ENCODE measurements at places on chromosomes 3 and 15.

- DNase-seq: no peak
Observed at GRCh38 chr15:69979783-69980182, 117.9 kb downstream of the TLE3 start.

GRCh38 chr3:25455441-25456132 is 27.5 kb downstream of the RARB start:
- no peak for DNase-seq

DNA sequence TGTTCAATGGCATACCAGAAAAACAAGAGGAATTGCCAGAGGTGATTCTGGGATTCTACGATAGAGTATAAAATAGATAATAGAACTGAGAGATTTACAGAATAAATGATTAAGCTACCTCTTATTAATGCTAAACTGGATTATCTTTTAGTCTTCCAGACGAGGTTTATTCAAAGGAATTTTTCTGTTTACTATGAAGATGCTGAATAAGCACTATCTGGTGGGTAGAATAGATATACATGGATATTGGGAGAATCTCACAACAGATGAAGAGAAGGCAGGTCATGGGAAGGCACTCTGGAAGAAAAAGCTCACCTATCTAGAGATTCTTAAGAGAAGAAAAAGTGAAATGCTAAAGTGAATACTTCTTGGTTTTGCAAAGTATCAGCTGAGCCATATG is 11.2 kb downstream of the CIP2A start:
- no peak for DNase-seq

DNA sequence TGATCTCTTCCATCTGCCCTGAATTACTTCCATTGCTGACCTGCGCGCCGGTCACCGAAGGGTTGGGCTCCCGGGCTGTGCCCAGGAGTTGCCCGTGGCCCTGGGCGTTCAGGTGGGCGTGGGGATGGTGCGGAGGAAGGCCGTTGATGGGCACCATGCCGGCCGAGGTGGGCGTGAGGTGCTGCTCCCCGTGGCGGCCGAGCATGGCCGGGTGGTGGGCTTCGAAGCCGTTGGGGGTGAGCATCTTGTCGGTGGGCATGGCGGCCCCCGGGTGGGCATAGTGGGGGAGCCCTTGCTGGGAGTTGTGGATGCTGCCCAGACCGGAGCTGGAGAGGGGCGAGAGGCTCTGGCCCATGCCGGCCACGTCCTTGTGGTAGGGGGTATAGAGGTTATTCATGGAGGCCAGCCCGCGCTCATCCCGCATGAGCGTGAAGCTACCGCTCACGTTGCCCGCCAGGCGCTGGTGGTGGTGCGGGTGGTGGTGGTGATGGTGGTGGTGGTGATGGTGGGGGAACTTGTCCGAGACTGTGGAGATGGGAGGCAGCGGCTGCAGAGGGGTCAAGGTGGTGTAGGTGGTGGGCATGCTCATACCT is 1.0 kb downstream of the ONECUT1 start:
- no peak for DNase-seq

DNA sequence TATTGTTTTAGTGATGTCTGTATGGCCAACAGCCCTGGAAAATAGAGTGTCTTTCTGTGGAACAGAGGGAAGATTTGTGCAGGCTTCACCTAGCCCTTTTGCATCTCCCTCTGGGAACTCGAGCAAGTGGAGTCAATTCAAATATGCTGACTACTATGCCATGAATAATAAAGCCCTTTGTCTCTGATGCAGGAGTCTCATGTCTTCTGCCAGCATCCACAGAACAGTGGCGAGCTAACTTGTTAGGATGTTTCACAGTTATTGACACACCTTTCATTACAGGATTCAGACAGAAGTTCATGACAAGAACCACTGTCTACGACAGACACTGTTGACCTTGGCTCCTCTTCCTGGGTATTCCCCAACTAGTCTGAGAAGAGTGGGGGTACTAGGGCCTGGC is 15.6 kb upstream of the CCDC54 start:
- DNase-seq: no peak

DNA sequence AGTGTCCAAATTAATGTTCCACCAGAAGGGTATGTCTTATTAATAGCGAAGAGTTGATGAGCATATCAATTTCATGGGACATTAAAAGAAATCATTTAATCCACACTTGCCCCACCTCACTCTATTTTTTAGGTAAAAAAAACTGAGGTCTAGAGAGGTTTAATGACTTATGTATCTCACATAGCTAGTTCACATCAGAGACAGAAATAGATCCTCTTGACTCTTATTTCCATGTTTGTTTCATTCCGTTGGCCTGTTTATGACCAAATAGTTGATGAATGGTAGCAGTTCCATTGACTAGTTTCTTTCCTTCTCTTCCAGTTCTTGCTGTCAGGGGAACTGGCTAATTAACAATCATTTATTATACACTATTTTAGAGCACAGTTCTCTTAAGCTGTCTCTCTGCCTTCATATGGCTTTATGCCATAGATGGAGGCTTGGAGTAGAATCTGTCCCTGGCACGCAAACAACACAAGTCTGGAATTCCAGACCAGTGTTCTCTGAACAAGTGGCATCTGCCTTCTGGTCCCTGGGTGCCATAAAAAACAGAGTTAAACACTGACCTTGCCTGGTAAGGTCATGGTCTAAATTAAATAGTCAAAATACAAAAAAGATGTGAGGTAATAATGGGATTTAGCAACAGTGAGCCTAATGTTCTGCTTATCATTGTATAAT is 220.0 kb upstream of the CGNL1 start:
- no peak for DNase-seq

DNA sequence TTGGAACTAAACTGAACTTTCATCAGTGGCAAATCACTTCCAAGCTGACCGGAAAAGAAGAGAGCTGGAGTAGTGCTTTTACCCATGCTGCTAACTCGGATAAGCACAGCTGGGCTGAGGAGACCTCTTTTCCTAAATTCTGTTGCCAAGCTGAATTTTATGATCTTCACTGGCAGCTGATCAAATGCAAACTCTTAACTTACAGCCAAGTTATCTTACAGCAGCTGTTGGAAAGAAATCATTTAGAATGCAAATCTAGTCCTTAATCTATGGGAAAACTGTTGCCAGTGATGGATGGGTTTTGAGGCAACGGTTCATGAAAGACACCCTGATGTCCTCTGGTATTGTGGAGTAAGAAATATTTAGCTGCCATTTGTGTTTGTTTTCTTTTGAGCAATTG is 216.5 kb downstream of the ZNF385D start:
- no peak for DNase-seq

DNA sequence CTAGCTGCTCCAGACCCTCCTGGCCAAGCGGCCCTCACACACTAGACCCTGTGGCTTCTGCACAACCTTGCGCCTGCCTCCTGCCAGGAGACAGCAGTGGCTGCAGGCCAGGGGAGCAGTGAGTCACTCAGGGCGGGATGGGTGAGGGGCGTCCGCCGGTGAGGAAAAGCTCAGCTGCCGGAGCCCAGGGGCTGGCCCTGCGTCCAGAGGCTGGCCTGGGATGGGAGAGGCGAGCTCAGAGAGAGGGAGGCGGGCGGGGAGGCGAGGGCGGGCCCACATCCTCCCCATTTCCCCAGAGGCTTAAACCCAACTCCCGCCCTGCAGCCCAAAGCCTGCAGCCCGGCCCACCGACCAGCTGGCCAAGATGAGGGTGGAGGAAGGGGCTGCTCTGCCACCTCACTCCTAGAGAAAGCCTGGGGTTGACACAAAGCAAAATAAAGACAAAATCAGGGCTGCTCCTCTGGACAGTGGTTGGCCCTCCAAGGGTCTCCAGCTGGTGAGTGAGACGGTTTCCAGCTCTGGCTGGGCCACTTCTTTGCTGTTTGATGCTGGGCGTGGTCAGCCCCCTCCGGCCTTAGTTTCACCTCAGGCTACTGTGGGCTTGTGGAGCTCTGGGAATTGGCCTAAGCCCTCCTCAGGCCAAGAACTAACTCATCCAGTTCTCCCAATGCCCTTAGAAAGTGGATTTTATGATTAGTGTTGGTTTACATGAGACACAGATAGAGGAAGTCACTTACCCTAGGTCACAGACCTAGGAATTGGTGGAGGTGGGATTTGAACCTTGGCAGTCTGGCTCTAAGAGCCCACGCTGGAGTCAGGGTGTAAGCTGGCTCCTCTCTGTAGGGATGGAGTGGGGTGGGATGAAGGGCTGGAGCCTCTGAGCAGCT is 50.6 kb downstream of the IQSEC1 start:
- DNase-seq: no peak

DNA sequence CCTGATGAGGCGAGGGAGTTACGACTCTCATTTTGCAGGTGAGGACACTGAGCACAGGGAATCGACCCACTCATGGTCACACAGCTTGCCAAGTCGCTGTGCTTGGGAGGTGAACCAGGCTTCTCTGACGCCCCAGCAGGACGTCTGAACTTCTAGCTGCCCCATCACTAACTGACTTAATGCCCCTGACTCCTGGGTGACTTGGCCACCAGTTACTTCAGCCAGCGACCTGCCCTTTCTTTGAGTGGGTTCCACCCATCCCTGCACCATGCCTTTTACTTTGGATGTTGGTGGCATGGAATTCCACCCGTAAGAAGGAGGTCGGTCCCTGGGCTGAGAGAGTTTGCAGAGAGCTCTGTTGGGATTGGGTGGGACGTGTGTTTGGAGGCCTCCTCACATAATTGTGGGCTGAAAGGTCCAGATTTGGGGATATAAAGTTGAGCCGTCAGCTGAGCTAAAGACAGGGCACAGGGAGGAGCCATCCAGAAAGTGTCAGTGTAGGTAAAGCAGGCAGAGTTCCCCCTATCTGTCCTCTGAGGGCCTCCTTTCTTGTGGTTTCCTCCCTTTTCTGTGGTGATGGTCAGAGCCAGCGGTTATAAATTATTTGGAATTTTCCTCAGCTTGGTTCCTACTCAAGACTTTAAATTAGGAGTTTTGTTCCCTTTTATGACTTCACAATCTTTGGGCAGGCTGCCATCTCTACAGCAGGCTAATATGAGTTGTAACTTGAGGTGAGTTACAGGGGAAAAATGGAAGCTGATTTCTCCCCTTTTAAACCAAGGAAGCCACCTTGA is 55.0 kb downstream of the FLNB start:
- DNase-seq: peak; percentile 49

GRCh38 chr3:159548675-159549335 is 439.8 kb upstream of the IL12A start:
- no peak for DNase-seq

DNA sequence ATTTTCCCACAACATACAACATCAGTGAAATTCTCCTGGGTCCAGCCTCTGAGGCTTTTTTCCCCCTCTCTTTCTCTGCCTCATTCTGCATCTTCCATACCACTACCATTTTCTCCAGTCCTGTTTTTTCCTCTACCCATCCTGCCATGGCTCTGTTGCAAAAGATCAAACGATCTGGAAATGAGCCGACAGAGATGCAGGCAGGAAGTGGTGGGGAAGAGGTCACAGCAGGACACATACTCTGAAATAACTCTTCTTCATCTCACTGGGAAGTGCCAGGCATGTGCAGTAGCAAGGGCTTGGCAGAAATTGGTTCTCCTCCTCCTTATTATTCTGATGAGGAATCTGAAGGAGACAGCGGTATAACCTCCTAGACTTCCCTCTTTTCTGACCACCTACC is 114.3 kb downstream of the CORO2B start:
- no peak for DNase-seq

Measured in HL-60 (cell line).